ENCODE measurements at places on chromosomes 13 and 19. TPM values are rescaled to one million over a fixed set of nuclear protein-coding genes. Genes with fewer than 3 reads are reported as not detected.

DNA sequence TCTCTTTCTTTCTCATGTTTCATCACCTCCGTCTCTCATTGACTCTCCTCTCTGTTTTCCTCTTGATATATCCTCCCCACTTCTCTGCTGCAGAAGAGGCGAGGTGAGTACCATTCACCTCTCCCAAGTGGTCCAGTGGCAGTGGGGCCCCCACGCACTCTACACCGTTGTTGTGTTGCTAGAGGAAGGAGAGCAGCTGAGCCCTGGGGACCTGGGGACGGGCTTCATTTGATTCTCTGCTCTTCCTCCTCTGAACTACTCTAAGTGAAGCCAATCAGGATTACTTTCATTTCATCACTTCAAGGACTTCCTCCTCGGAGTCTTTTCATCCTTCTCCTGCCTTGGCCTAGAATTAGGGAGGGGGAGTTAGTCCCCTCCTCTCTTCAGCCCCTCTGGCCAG is 64.6 kb downstream of the CCNE1 start:
- no peaks in the 10 kb centered on the region for H3K36me3 ChIP-seq
- H3K4me1 ChIP-seq = no peaks in the 10 kb centered on the region
- no peak overlapping the region for H3K27ac ChIP-seq
- no peak overlapping the region for H3K4me3 ChIP-seq

Gene TEX26
- total RNA-seq = 1.2 TPM

DNA sequence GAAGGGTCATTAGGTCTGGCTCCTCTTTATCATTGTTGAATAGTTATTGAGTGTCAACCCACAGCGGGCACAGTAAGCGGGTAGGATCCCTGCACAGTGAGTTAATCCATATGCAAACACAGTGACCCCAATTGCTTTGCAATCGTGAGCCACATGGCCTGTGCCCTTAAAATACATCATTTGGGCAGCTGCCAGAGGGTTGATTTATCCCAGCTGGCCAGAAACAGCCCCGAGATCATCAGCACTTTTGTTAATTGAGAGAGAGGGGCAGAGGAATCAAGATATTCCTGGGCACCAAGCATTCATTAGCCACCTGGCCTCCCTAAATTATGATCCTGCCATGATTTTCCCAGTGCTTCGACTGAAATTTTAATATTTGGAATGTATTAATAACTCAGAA is 9.8 kb upstream of the CNMD start:
- no peaks in the 10 kb centered on the region for H3K27me3 ChIP-seq
- no peak overlapping the region for H3K4me3 ChIP-seq
- no peak for DNase-seq
- H3K27ac ChIP-seq = no peak overlapping the region
- H3K4me1 ChIP-seq = no peaks in the 10 kb centered on the region
- no peaks in the 10 kb centered on the region for H3K36me3 ChIP-seq

Gene MTMR6
- 19.4 TPM for total RNA-seq

Gene CYP4F2
- total RNA-seq = not detected

Gene TTC9B
- not detected for total RNA-seq

- H3K4me3 ChIP-seq = no peak overlapping the region
- no peaks in the 10 kb centered on the region for H3K27me3 ChIP-seq
- no peak for DNase-seq
- no peak overlapping the region for H3K27ac ChIP-seq
- no peaks in the 10 kb centered on the region for H3K36me3 ChIP-seq
- H3K4me1 ChIP-seq = no peaks in the 10 kb centered on the region
Observed at GRCh38 chr19:40321076-40321475, 27.1 kb downstream of the C19orf47 start.

DNA sequence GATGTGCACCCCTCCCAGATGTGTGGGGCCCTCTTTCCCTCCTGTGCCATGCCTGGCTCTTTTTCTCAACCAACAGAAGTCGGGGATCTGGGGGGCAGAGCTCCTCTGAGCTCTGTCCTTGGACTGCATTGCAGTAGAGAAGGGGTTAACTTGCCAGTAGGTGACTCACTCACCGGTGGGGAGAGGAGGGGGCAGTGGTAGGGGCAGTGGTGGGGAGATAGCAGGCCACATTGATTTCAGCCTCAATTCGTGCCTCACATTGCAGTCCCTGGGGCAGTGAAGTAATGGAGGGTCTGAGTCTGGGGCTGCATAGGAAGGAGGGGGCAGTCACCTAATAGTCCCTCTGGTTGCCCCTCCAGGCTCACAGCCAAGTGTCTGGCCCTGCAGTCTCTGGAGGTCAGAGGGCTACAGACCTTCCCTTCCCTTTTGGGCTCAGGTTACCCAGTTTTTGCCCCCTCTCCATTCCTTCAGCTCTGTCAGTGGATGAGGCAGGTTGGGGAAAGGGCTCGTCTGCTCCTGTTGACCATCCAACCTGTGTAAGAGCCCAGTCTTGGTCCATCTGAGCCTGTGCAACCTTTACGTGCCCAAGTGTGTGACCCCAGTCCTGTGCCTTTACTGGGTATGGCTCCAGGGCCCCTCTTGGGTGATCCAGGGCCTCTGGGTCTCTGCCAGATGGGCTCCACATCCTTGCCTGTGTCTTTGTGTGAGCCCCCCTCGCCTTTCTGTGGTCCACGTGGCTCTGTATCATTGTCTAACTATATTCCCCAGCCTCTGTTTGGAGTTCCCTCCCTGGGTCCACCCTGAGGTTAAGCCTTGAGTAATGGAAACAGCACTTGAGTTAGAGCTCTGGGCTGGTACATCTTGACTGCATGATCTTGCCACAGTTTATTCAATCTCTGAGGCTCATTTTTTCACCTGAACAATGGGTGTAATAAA is 13.0 kb downstream of the CIC start:
- no peaks in the 10 kb centered on the region for H3K36me3 ChIP-seq
- peak overlapping the region; percentile 58 for H3K4me3 ChIP-seq
- H3K27ac ChIP-seq = peak overlapping the region; percentile 97
- peak; percentile 51 for DNase-seq
- H3K27me3 ChIP-seq = no peaks in the 10 kb centered on the region

- no peak overlapping the region for H3K27ac ChIP-seq
- no peak for DNase-seq
- H3K4me3 ChIP-seq = no peak overlapping the region
- H3K36me3 ChIP-seq = no peaks in the 10 kb centered on the region
- H3K4me1 ChIP-seq = no peaks in the 10 kb centered on the region
- no peaks in the 10 kb centered on the region for H3K27me3 ChIP-seq
Observed at GRCh38 chr19:10708291-10708690, 7.1 kb downstream of the QTRT1 start.

DNA sequence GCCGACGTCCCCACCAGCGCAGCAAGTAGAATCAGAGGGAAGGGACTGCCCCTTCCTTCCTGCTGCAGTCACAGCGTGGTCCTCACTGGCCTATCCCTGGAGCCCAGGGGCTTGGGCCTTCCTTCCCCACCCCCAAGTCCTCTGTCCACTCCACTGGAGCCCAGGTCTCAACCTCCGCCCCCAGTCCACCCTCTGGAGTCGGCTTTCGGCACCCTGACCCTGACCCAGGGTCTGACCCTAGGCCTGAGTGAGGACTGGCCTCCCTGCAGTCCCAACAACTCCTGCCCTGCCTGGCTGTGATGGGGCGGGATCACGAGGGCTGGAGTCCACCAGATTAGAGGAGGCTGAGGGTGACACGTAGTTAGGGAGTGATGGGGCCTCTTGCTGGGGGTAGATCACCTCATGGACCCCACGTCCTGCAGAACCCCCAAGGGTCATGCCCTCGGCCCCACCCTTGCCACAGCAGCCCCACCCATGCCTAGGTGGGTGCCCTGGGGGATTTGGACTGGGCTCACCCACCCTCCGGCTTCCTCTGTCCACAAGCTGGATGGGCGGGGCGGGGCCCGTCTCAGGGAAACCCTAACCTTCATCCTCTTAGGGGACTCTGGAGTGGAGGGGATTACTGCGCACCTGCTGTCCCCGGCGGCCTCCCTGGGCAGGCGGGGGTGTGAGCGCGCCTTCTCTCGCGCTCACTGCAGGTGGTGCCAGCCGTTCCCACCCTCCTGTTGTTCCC is 3.8 kb downstream of the RAX2 start:
- H3K36me3 ChIP-seq = no peaks in the 10 kb centered on the region
- no peak overlapping the region for H3K27ac ChIP-seq
- no peaks in the 10 kb centered on the region for H3K27me3 ChIP-seq

DNA sequence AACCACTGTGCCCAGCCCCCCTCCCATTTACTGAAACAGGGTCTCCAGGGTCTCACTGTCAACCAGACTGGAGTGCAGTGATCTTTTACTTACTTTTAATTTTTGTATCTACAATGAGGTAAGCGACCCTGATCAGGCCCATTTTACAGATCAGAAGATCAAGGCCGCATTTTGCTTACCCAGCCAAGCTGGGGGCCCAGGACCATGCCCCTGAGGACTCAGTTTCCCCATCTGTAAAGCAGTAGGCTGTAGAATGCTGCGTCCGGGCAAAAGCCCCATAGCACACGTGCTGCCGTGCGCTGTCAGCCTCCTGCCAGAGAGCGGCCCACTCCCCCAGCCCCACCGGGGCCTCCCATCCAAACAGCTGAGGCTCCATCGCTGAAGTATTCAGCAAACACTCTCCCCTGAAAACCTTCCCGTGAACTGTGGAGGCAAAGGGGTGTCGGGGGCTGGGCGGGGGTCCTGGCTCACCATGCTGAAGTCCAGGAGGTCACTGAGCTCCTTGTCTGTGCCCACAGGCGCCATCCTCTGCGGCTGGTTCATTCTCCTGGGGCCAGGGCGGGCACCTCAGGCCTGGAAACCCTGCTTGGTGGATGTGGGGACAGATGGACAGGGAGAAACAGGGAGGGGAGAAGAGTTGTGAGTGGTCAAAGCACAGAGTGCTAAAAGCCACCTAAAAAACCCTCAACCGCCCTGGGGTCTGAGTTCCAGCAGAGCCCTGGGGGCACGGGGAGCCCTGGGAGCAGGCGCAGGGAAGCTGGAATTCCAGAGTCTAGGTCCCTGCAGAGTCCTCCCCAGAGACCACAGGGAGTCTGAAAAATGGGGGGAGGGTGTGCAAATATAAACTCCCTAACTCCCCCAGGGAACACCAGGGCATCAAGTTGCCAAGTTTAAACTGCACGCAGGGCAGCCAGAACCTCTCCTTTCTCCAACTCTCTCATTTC is 2.4 kb downstream of the TCF3 start:
- H3K36me3 ChIP-seq = no peaks in the 10 kb centered on the region
- no peak for DNase-seq
- no peaks in the 10 kb centered on the region for H3K27me3 ChIP-seq
- H3K27ac ChIP-seq = peak overlapping the region; percentile 9

- no peaks in the 10 kb centered on the region for H3K4me1 ChIP-seq
- no peaks in the 10 kb centered on the region for H3K36me3 ChIP-seq
- no peak for DNase-seq
- peak overlapping the region; percentile 27 for H3K27ac ChIP-seq
Observed at GRCh38 chr13:98940325-98941001, 37.4 kb downstream of the DOCK9 start.

DNA sequence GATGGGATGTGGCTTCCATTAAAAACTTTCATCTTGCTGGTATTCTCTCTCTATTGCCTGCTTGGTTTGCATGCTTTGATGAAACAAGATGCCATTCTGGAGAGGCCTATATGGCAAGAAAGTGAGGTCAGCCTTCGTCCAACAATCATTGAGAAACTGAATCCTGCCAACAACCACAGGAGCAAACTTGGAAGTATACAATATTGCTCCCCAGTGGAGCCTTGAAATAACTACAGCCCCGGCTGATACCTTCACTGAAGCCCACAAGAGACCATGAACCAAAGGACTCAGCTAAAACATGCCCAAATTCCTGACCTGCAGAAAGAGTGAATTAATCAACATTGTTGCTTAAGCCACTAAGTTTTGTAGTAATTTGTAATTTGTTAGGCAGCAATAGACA is 82.5 kb upstream of the FGF14 start:
- no peaks in the 10 kb centered on the region for H3K4me1 ChIP-seq
- H3K27me3 ChIP-seq = no peaks in the 10 kb centered on the region
- no peak overlapping the region for H3K4me3 ChIP-seq
- H3K36me3 ChIP-seq = no peaks in the 10 kb centered on the region
- H3K27ac ChIP-seq = no peak overlapping the region

- DNase-seq = no peak
- H3K27ac ChIP-seq = no peak overlapping the region
- no peaks in the 10 kb centered on the region for H3K4me1 ChIP-seq
- no peaks in the 10 kb centered on the region for H3K36me3 ChIP-seq
Observed at GRCh38 chr13:49302817-49303216, 55.1 kb downstream of the CDADC1 start.

- H3K4me3 ChIP-seq = no peak overlapping the region
Observed at GRCh38 chr13:29816715-29817114, 33.7 kb downstream of the UBL3 start.
